Colonic mucosa (tissue), 4 donors: ENCODE measurements at places on chromosomes 12 and 14.
A peak's percentile ranks its signal among the peaks of the same experiment; 100 is the strongest.

DNA sequence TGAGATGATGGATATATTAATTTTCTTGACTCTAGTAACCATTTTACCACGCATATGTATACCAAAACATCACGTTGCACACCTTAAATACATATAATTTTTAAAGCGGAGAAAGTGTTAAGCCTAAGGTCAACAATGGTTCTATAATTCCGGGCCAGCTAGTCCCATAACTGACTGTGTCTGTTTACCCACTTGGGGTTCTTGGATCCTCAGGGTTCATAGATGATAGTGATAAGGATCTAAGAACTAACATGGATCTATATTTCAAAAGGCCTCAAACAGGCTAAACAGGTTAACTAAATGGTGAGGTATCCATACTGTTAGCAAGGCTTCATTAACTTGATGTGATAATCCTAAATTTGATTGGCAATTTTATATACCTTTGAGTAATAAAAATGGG is 9.8 kb downstream of the SLC38A1 start:
- no peak for DNase-seq

- no peak for DNase-seq
Observed at GRCh38 chr14:68377006-68377405, 415.9 kb downstream of the ZFP36L1 start.

DNA sequence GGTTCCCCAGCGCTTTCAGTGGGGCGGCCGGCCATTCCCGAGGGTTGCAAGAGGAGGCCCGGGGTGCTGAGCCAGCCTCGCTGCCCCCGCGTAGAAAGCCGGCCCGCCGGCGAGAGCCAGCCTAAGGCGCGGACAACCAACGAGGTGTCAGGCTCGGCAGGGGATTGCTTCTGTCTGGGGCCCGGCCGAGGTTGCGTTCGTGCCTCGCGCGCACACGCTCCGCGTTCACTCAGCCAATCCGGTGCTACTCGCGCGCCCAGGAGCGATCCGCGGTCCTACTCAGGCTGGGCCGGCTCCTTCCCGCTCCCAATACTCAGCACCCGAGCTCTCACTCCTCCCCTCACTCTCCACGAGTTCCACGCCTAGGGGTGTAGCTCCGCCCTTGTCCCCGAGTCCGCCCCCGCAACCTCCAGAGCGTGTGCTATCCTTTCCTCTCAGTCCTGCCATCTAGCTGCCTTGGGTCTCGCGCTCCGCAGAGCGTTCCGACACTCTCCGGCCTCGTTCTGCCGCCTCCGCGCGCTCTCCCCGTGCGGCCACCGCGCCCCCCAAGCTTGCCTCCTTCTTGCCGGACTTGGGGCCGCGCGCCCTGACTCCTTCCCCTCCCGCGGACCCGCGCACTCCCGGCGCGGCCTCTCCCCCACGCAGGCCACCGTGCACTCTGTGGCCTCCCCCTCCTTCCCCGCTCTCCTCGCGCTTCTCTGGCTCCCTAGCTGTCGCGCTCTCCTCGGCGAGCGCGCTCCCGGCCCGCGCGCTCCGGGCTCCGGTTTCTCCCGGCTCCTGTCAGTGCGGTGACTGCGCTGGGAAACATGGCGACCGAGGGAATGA is at the start of gene GPHN:
Gene GPHN (plus strand): TSS at position 426 of the 825 bp plus-strand sequence.
- DNase-seq: peak; percentile 96

DNA sequence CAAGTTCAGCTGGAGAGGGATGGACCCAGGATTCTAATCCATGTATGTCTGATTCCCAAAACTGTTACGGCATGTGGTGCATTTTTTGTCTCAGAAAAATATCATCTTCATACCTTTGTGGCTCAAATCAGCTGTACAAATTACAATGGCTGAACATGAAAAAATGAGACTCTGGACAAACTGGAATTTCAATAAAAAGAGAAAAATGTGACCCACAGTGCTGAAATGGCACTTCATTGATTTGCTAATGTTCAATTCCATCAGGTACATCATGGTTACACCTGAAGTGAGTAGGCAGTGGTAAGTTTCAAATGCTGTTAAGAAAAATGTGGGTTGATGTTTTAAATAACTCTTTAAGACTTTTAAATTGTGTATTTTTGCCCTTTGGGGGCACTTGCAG is 165.6 kb upstream of the CAND1 start:
- DNase-seq: no peak

GRCh38 chr12:12272869-12273268 is 6.0 kb upstream of the LRP6 start:
- DNase-seq: no peak

DNA sequence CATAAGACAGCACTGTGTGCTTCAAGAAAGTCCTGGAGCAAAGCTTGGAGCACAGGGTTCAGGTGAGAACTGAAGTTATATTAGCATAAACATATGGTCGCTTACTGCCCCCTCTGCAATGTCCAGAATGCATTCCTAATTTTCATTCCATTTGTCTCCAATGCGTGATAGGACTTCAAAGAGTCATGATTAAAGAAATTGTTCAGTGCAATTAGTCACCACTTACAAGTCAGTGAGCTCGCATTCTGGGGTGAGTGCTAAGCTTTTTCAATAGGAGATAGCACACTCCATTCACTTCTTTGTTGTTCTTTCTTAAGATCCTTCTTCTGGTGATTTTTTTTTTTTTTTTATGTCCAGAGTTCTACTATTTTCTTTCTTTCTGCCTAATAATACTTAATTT is 398.4 kb downstream of the SYT1 start:
- DNase-seq: no peak

DNA sequence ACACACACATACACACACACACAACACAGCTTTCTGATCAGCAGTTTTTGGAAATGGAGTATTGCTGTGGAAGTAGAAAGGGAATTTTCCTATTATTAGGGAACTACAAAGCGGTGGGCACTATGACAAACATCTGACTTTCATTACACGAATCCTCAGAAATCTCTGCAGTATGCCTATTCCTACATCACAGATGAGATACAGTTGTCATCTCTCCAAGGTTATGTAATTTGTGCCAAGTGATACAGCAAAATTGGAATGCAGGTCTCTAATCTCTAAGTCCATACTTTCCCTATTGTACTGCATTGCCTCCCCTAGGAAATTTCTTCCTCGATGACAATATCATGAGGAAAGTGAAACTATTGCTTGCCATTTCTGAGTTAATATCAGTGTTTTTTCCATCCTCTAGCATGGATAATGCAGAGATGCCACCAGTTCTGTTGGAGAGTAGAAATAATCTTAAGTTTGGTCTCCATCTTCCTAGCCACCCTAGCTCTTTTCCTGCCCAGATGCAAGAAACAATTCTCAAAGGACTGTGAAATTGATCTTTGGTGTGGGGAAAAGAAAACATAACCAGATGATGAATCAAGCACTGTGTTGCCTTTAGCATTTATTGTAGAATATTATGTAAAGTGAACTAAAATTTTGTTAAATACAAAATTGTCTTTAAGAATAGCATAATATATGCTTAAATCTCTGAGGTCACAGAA is 94.7 kb downstream of the ERGIC2 start:
- no peak for DNase-seq

GRCh38 chr14:65016471-65016870 is 29.8 kb downstream of the FNTB start:
- DNase-seq: no peak

DNA sequence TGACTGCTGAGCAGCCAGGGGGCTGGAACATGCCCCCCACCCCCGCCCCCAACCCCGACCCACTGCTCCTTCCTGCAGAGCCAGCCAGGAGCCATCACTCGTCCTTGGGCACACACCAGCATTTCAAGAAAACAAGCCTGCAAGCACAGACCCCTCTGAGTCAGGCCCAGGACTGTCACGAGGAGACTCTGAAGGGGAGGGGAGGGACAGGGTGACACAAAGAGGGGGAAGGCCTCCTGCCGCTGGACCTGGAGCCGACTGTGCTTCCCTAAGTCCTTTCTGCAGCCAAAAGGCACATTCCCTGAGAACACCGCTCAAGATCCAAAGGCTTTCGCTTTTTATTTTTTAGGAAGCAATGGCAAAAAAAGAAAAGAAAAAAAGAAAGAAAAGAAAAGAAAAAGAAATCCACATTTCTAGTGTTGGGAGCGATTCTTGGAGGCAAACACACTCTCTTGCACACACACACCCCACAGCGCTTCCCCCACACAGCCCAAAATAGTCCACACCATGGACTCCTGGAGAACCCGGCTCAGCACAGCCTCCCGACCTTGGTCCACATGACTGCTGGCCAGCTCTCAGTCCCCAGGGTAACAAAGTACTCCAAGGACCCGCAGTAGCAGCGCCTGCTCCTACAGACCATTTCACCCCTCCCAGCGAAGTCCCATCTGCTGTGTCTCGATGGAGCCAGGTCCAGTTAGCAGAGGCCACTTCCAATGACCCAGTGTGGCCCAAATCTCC is 101.7 kb downstream of the DPF3 start:
- no peak for DNase-seq

- no peak for DNase-seq
Observed at GRCh38 chr12:76260390-76260748, 87.8 kb downstream of the BBS10 start.

- DNase-seq: no peak
Observed at GRCh38 chr14:68610251-68610793, 182.5 kb downstream of the ZFP36L1 start.

DNA sequence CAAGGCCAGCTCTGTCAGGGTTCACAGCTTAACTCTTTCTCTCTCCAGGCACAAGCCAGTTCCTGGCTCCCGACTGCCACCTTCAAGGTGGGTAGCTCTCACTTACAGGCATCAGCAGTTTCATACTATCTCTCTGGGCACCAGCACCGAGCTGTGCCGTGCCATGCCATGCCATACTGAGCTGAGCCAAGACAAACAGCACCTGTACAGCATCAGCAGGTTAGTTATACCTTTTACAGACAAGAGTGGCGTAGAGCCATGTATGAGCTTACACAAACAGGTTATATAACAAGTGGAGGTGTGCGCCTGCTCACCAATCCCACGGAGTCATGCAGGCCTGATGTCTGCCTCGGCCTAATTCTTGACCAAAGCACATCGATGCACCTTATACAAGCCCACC is 1098.7 kb downstream of the AACS start:
- no peak for DNase-seq

DNA sequence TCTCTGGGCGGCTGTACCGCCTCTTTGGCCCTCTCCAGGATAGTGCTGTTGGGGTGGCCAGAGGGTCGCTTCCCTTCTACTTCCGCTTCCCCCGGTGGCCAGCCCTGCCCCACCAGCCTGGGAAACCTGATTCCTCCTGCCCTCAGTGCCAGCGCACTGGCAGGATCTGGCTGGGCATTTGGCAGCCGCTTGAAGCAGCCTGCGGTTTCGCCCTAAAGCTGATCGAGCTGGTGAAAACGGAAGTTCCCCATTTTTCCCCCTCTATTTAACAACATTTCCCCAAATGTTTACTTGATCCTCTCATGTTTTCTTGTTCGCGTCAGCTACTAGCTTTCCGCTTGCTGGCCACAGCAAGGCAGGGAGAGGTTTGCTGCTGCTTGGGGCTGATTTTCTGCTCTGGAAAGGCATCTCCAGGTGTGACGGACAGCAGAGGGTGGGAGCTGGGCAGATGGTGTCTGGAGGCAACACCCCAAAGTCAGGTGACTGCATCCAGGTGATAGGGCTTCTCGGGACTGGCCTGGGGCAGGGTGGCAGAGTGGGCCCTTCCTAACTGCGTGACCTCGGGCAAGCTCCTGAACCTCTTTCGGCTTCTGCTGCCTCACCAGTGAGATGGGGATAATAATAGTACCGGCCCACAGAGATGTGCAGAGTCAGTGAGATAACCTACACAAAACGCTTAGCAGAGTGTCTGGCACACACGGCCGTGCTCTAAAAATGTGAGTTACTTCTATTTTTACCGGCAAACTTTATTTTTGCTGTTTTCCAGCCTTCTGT is 53.1 kb downstream of the TSPAN9 start:
- DNase-seq: no peak

GRCh38 chr14:57970594-57970993 is 104.7 kb upstream of the SLC35F4 start:
- no peak for DNase-seq
